ENCODE measurements at places on chromosomes 5 and 9. TPM values are rescaled to one million over a fixed set of nuclear protein-coding genes. Genes with fewer than 3 reads are reported as not detected.

The LTC4S gene
- total RNA-seq, result 19.7 TPM

- DNase-seq, result no peak
Observed at GRCh38 chr5:180658774-180659564, 9.6 kb upstream of the FLT4 start.

DNA sequence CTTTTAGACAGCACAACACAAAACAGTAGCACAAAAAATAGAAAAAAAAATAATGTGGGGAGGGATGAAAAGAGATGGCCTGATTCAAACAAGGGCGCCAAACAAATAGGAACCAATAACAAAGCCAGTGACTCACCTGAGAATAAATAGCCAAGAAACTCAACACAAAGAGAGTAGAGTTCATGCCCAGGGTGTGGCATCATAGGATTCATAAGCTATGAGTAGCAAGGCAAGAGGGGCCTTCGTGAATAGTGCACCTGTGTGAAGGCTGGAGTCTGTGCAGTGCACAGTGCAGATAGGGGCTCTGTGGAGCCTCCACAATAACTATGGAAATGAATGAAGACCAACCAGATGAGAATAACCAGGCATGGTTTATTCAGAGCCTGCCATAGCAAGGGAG, 541.7 kb downstream of the SPOCK1 start:
- no peak for DNase-seq

DNA sequence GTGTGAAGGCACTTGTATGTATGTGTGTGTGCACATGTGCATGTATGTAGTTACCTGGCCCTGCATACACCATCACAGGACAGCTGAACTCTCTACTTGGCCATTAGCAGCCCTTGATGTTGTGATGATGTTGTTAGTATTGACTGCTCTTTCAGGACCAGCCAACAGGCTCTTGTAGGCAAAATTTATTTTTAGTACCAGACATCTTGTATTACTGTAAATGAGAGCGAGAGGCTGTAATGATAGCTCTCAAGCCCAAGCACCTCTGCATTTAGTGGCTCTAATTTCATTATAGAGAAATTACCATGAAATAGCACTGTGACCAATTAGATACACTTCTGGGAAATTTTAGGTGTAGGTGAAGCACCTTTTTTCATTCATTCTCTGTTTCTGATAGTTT, 158.0 kb downstream of the SMARCA2 start:
- DNase-seq, result no peak

The SLC34A3 gene
- not detected for total RNA-seq

- no peak for DNase-seq
Observed at GRCh38 chr5:74146796-74147195, 493.7 kb downstream of the ENC1 start.

The PCDHA4 gene
- 0.48 TPM for total RNA-seq

DNA sequence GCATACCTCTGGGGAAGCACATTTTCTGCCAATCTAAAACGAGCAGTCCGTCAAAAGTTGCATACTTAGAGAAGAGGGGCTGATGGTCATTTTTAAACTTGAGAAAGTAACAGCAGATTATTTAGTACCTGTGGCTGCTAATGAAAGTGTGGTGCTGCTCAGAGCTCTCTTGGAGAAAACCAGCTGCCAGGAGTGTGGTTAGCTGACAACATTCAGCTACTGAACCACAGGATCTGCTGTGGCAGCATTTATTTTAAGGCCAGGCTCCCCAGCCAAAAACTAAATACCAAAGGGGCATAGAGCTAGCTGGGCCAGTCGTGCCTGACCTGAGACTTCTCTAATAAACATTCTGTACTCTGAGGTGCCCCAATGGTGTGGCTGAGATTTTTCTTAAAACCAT, 203.6 kb downstream of the EDIL3 start:
- DNase-seq, result no peak

The PRELID2 gene
- total RNA-seq, result 16.1 TPM

DNA sequence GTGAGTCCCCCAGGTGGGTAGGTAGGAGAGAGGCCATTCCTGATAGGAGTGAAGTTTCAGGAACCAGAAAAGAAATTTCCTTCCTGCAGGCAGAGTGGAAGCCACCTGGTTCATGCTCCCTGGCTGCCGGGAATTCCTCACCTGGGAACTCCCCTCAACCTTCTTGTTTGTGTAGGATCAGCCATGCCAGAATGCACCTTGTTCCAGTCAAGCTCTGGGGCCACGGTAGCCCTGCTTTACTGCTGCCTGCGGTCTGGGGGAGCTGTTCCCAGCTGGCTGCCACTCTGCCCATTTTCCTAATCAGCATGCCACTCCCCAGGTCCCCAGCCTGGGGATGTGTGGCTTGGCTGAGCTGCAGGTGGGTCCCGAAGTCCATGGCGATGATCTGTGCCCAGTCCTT, 18.7 kb upstream of the B4GALT1 start:
- no peak for DNase-seq

- DNase-seq, result no peak
Observed at GRCh38 chr5:68818870-68819269, 274.9 kb upstream of the SLC30A5 start.

The TMEM171 gene
- total RNA-seq, result not detected

The FBXW11 gene
- 47.8 TPM for total RNA-seq

GRCh38 chr5:173851595-173852243, 36.4 kb upstream of the CPEB4 start:
- no peak for DNase-seq

The PCA3 gene
- 0.24 TPM for total RNA-seq

DNA sequence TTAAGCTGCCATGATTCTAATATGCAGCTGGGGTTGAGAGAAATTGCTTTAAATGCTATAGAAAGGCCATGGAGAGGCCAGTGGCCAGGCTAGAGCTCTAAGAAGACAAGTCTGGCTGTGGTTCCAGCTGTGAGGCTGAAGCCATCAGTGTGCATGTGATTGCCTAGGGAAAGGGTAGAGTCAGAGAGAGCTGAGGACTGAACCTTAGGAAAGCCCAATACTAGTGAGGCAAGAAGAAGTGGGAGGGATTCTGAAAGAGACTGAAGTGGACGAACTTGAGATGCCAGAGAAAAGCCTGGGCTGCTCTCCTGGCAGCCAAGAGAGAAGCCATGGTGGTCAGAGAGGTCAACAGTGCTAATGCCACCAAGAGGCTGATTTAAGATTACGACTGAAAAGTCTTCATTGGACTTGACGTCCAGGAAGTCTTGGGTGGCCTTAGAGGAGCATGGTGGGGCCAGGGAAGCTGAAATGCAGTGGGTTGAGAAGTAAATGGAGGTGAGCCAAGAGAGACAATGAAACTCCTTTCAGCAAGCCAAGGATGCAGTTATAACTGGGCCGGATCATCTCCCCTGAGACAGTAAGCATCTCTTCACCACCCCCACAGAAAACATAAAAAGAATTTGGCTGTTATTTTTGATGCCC, 133.2 kb downstream of the TMEM174 start:
- no peak for DNase-seq

DNA sequence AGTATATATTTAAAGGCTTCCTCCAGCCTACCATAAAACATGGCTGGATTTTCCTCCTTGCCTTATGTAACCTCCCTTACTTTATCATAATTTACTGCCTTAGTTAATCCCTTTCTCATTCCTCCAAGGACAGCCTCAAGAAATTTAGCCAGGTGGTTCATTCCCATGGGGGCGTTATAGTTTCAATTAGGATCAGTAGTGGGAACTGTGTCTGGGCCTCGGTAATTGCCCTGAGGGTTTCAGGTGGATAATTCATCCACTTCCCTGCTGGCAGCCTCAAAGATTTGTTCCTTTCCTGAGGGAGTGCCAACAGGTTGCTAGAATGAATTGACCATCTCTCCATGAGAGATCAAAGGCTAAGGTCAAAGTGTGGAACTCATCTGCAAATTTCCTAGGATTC, 4.3 kb upstream of the GM2A start:
- DNase-seq, result peak; percentile 6

DNA sequence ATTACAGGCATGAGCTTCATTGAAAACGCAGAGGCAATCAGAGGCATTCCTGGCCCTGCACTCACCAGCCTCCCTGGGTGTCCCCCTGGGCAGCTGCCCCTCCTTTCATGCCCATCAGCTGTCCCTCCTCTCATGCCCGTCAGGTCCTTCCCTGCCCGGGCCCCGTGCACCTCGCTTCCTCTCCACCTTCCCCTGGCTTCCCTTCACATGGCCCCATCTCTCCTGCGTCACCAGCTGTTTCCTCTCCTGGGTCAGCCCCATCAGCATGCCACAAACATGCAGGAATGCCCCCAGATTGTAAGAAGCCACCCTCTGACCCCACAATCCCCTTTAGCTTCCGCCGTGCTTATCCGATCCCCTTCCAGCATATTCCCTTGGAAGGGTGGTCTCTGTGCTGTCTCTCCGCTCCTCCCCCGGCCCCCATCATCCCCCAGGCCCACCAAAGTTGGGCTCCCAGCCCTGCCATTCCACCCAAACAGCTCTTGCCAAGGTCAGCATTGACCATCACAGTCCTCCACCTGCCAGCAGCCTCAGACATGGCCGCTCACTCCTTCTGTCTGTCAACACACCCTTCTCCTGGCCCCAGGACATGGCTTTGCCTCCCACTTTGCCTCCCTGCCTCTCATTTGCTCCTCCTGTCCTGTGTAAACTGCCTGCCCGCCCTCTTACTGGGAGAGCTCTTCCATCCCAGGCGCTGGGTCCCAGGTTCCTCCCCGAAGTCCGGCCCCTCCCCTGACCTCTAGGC, 98.6 kb upstream of the IER5L start:
- peak; percentile 65 for DNase-seq

DNA sequence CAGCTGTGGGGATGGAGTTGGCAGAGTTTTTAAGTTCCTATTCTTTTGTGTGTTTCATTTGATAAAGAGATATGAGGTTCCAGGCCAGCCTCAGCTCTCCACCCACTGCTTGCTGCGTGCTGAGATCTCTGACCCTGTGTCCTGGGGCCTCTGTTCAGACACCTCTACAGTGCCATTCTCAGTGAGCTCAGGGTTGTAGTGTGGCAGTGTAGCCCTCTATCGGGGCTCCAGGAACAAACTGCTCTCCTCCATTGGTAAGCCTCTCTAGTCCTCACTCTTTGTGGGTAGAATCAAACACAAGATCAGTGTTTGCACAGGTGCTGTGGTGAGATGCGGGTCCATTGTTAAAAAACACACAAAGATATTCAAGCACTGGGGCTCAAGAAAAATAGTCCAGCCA, 386.6 kb upstream of the RPS23 start:
- no peak for DNase-seq

- no peak for DNase-seq
Observed at GRCh38 chr5:59547731-59548130, 345.8 kb downstream of the PDE4D start.

DNA sequence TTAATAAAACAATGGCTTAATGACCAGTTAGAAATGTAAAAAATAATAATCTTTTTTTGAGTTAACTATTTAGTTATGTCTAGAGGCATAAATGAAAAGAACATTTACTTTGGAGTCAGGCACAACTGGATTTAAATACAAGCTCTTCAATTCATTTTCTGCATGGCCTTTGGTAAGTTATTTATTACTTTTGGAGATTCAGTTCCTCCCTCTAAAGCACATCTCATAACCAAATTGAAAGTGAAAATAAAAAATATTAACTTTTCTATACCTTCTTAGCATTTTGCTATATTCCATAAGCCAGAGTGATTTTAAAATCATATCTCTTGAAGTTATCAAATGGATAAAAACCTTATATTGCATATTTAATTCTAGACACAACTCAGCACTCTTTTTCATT, 434.9 kb upstream of the SMARCA2 start:
- no peak for DNase-seq

- no peak for DNase-seq
Observed at GRCh38 chr9:5876711-5877110, 14.0 kb upstream of the MLANA start.

- no peak for DNase-seq
Observed at GRCh38 chr5:131482617-131483016, 152.4 kb downstream of the RAPGEF6 start.

DNA sequence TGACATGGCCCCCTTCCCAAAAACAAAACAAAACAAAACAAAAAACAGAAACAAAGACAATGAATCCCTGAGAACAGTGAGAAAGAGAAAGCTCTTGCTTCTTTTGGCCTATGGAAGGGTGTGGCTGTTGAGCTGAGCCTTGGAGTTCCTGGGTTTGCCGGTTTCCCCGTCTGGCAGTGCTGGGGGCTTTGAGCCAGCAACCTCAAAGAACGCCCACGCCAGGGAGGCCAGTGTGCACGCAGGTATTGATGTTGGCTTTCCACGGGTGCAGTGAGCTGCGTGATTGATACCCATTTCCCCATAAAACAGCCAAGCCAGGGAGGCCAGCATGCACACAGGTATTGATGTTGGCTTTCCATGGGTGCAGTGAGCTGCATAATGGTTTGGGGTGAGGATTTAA, 8.3 kb upstream of the LCN1 start:
- DNase-seq, result peak; percentile 75

DNA sequence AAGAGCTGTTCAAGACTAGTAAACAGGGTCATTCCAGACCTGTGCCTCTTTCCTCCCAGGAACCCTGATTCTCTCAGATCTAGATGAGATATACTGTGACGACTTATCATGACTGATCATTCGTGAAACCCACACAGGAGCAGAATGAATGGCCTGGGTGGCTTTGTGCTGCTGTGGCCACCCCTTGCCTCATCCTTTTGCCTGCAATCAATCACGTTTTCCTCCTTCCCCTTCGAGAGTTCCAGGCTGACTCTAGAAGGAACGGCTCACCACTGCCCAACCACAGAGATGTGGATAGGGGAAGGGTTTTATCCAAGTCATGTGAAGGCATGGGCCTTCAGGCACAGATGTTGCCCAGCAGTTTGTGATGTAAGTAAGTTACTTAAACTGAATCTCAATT, 5.8 kb downstream of the ANXA6 start:
- no peak for DNase-seq

The NR2F1-AS1 gene
- 19.7 TPM for total RNA-seq

- DNase-seq, result no peak
Observed at GRCh38 chr9:125680445-125680844, 26.6 kb downstream of the MAPKAP1 start.

- DNase-seq, result no peak
Observed at GRCh38 chr9:26170190-26170589, 491.9 kb upstream of the TUSC1 start.

DNA sequence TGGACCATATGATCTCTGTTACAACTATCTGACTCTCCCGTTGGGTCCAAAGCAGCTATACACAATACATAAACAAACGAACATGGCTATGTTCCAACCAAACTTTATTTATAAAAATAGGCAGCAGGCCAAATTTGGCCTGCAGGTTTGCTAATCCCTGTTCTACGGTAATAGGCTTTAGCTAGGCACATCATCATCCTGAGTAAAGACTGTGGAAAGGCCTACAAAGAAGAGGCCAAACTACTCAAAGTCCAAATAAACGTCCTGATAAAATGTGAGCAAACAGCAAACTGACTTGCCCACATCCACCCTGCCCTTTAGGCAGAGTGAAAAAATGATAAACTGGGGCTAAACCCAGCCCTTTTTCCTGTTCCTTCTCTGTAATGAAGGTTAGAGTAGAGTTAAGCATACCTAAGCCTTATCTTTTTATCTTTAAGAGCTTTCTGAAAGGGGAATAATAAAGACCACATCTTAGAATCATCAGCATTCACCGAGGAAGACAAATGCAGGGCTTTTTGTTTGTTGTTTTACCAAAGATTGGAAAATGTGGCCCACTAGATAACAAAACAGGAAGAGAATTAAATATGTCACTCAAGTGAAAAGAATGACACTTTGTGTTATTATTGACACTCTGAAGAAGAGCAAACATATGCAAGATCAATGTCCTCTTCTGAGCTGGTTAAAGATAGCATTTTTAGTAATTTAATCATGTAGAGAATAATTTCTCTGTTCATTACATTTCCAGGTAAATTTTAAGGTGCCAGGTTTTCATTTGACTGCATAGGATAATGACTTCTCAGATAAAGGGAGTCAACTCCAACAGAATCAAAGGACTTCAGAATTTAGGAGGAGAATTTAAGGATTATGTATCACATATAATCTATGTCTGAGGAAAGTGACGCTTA, 160.0 kb upstream of the GNA14 start:
- no peak for DNase-seq

The GRAMD2B gene
- total RNA-seq, result 20.9 TPM

Measured in posterior vena cava (tissue), 2 donors.